Left colon (tissue), 2 donors: ENCODE measurements at places on chromosomes 4 and X. TPM values are rescaled to one million over a fixed set of nuclear protein-coding genes. Genes with fewer than 3 reads are reported as not detected.

DNA sequence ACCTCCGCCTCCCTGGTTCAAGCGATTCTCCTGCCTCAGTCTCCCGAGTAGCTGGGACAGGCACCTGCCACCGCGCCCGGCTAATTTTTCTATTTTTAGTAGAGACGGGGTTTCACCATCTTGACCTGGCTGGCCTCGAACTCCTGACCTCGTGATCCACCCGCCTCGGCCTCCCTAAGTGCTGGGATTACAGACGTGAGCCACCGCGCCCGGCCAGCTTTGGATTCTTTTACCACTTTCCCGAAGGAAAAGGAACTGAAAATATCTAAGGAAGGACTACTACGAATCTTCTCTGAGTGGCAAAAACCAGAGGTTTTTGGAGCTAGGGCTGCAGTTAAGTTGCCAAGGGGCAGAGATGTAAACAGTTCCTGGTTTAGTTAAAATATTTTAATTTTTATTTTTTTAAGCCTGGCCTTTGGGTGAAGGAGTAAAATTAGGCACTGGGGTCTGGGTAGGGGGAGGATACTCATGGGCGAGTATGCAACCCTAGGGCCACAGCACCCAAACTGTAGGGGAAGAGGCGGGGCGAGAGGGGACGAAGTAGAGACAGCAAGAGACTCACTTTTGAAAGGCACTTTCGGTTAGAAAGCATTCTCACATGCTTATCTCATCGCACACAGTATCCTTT is 525 bp upstream of the CISD2 start:
- DNase-seq, result peak; percentile 45

GRCh38 chr4:70654605-70655011 is 11.7 kb downstream of the JCHAIN start:
- DNase-seq, result no peak

DNA sequence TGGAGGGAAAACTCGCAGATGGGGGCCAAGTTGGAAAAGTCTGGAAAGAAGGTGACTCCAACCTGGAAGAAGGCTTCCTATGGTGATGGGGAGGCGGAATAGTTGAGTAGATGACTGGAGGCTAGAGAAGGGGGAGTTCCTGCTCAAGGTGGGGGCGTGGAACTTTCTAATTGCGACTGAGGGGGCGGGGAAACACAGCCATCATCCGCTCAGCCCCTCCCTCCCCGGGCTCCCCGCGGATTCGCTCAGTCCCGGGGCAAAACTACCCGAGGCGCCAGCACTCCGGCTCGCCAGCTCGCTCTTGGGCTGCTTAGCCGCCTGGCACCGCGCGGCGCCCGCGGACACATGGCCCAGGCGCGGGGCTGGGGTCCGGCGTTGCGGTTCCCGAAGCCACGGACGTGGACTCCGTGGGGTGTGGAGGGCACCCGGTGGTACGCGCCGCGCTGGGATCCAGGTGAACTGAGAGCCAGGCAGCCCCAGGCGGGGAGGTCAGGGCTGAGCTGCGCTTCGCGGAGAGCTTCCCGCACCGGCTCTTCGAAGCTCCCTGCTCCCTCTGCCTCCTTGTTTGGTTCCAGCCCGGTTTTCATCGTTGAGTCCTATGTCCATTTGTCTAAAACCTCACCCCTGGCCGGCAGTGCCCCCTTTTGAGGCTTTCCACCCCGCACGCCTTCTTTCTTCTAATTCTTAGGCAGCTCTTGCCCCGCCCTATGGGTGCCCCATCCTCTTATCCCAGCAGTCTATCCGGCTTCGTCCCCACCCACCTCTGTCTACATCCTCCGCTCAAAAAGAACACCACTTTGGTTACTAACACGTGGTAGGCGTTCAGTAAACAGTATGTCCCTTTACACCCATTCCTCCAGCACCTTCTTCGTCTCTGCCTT is 38.9 kb downstream of the STARD8 start:
- DNase-seq, result no peak

GRCh38 chr4:107348188-107349050 is 312.3 kb upstream of the DKK2 start:
- DNase-seq, result no peak

GRCh38 chr4:153616006-153616555 is 68.0 kb upstream of the TLR2 start:
- DNase-seq, result no peak

GRCh38 chr4:74317616-74318246 is 9.5 kb downstream of the EPGN start:
- DNase-seq, result no peak

GRCh38 chrX:107603429-107604159 is 24.7 kb upstream of the PRPS1 start:
- DNase-seq, result no peak

- no peak for DNase-seq
Measured at GRCh38 chrX:79413963-79414362, 46.8 kb upstream of the ITM2A start.

The REPS2 gene
- total RNA-seq, result 24.4 TPM

- DNase-seq, result peak; percentile 15
Measured at GRCh38 chr4:73341454-73341853, 62.6 kb upstream of the ALB start.

The SMIM43 gene
- total RNA-seq, result 0.17 TPM

The EGFL6 gene
- 0.11 TPM for total RNA-seq

The GAB3 gene
- 2.3 TPM for total RNA-seq

GRCh38 chr4:134883831-134884449 is 682.4 kb upstream of the PABPC4L start:
- DNase-seq, result no peak

DNA sequence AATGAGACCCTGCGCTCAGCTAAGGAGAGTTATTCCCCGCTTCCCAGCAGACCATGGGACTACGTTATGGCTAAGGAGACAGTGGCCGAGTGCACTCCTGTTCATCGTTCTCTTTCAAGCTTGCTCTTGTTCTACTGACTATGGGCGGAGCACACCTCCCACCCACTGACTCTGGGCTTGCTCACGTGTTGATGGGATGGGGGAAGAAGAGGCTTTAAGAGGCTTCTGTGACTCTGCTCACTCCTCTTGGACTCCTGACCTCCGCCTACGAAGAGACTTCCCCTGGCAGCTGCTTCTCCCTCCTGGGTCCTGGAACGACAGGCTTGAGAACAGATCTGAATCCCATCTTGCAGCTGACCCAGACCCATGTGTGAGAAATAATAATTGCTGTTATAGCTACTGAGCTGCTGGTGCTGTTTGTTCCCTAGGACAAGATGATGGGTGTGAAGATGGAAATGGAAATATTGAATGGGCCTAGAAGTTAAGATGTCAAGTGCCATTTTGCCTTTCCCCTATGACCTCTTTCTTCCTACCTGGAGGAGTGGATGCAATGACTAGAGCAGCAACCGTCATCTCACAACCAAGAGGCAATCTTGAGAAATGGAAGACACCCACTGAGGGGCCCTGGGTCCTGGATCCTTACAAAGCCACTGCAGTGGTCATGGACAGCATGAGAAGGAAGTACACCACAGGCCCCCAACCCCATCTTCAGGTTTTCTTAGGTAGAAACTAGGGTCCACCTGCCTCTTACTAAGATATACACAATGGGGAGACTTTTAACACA is 38.7 kb upstream of the IRAK1 start:
- DNase-seq, result no peak

The CFAP299 gene
- total RNA-seq, result not detected

DNA sequence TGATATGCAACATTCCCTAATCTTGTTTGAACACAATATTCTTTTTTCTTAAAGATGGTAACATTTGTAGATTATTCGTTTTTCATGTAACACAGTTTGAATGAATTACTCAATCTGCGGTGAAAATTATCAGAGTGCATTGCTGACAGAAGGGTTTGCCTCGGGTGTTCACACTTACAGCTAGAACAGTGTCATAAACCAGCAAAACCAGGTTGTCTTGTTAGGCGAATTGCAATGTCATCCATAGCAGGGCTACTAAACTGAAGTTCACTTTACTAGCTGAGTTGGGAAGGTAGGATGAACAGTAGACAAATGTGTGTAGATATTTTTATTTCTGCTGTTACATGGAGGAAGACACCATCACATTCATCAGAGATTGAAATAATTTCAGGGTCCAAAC is 98.9 kb downstream of the SLC39A8 start:
- DNase-seq, result no peak

GRCh38 chr4:7778510-7779431 is 160.9 kb downstream of the AFAP1 start:
- no peak for DNase-seq

The MAGED4B gene
- 5.2 TPM for total RNA-seq

GRCh38 chr4:175106301-175106700 is 188.1 kb downstream of the ADAM29 start:
- no peak for DNase-seq

DNA sequence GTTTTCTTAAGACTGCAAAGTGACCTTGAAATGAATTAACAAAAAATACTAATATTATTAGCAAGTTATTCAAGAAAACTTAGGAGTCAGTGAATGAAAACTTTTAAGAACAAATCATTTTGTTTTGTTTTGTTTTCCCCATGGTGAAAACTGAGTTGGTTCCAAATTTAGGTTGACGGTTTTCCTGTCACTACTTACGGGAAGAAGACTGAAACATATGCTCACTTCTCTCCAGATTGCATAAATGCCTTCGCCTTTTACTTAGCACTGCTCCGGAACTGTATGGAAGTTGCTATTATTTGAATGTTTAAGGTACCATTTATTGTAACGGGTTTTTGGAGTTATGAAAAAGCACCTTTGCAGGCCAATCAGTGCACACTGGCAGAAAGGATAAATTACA is 42.8 kb downstream of the DOCK11 start:
- no peak for DNase-seq

DNA sequence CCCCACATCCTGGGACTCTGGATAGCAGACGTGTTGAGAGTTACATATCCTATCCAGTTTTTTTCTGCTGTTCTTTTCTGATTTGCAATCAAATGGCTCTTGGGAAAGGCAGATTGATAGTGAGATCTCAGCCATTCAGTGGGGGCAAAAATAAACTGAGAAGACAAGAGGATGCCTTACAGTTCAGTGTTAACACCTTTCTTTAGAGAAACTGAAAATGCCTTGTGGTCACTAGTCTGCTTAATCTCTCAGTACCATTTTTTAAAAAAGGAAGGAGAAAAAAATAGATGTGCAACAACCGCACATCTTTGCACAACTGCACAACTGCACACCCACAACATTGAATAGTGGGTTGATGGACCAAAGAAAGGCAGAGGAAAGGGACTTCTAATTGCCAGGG is 109.3 kb downstream of the ARHGEF9 start:
- DNase-seq, result no peak

DNA sequence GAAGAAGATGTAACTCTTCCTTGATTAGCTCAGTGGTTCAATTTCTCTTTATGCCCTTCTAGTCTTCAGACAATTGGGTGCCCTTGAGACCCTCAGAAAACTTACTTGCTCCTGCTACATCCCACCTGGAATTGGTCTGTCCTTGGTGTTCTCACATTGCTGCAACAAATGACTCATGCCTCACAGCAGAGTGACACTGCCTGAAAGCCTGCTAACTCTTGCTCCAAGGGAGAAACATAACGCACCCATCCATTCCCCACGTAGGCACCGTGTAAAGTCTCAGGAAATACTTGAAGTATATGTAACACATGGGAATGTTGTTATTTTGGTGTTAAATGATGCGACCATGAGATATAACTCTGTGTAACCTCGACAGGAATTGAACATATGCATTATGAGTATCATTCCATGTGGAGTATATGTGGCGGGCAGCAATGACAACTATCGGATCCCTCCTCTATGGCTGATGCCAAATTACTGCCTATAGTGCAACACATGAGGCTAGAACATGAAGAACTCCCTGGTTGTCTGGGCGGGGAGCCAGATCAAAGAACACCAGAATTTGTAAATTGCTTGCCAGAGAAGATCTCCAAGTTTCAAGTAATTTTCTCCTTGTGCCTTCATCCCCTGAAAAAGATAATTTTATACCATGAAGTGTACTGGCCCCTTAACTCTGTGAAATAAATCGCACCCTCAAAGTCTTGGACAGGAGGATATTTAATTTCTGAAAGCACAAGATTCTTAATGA is 231.3 kb upstream of the STK26 start:
- no peak for DNase-seq

- DNase-seq, result peak; percentile 22
Measured at GRCh38 chr4:6221851-6222760, 21.8 kb upstream of the JAKMIP1 start.

The GAGE12H gene
- not detected for total RNA-seq

The PNMA6A gene
- total RNA-seq, result 0.42 TPM

GRCh38 chr4:27779827-27780226 is 919.2 kb downstream of the STIM2 start:
- DNase-seq, result no peak

DNA sequence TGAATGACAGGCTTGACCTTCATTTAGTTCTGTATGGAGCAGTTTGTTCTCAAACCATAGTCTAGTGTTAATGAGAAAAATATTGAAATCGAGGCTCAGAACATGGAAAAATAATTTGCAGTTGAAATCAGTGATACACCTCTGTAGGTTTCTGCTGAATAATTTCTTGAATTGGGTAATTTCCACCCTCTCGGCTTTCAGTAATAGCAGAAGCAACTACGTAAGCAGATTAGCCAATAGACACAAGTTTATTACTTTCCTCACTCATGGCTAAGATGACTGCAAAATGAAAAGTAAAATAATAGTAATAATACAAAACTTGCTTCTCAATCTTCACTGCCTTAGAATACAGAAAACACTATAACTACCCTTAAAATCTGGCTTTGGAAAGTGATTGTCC is 46.0 kb downstream of the USP38 start:
- no peak for DNase-seq

DNA sequence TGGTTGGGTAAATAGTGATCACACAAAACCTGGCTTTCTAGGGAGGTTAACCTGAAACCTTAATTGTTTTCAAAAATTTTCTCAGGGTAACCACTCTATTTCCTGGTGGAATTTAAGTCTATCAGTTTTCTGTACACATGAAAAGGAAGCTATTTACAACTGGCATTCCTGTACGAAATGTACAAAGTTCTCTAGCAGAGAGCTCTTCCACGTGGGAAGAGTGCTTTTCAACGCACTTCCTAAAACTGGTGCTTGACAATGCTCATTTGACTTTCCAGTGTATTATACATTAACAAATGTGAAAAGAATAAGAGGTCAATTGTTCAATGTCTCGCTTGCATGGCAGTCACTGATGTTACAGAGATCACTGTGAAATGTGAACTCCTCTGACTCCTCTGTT is 2.8 kb upstream of the SOD3 start:
- no peak for DNase-seq

The TMPRSS11F gene
- not detected for total RNA-seq

The PROM1 gene
- 84.1 TPM for total RNA-seq

DNA sequence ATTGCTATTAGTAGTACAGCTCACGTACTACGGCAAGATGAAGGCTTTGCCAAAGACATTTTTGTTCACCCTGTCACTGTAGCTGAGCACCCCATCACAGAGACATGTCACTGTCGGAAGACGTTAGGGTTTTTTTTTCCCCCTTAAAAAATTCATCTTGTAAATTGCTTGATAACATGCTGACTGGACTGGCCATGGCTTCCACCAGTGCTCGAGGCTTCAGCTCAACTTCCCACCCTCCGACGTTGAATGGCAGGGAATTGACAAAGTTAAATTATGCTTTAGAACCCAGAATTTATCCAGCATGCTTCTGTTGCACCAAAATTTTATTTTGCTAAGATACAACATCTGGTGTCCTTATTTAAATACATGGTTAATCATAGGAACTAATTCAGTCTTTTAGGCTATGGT is 707 bp upstream of the OTUD4 start:
- no peak for DNase-seq
